ENCODE measurements at places on chromosomes 2 and 18.

DNA sequence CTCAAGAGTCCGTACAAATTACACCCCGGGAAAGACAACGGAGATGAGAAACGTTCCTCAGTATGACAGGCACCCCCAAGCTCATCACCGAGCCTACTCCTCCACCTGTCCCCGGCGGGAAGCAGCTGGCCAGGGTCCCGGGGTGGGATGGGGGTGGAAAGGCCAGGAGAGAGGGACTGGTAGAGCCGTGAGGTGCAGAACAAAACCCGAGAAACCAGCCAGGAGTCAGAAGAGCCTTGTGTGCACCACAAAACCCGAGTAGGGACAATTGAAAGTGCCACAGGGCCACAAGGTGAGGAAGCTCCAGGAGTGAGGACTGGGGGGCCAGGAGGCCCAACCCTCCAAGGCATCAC lies 75.5 kb upstream of the SALL3 start:
- DNase-seq = no peak

DNA sequence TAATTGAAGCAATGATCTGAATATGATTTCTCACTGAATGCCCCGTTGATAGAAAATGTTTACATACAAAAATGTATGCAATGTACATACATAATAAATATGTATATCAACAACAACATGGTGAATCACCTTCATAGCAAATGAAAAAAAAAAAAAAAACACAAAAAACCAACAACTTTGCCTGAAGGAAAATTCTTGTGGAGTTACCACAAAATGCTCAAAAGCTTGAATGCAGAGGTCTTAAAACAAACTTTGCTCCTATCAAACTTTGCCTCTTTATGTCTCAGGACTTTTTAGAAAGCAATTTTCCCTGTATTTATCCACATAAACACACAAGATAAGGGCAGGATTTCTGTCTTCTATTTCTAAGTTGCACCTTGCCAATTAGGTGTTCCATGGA lies 92.9 kb upstream of the SIX2 start:
- no peak for DNase-seq

DNA sequence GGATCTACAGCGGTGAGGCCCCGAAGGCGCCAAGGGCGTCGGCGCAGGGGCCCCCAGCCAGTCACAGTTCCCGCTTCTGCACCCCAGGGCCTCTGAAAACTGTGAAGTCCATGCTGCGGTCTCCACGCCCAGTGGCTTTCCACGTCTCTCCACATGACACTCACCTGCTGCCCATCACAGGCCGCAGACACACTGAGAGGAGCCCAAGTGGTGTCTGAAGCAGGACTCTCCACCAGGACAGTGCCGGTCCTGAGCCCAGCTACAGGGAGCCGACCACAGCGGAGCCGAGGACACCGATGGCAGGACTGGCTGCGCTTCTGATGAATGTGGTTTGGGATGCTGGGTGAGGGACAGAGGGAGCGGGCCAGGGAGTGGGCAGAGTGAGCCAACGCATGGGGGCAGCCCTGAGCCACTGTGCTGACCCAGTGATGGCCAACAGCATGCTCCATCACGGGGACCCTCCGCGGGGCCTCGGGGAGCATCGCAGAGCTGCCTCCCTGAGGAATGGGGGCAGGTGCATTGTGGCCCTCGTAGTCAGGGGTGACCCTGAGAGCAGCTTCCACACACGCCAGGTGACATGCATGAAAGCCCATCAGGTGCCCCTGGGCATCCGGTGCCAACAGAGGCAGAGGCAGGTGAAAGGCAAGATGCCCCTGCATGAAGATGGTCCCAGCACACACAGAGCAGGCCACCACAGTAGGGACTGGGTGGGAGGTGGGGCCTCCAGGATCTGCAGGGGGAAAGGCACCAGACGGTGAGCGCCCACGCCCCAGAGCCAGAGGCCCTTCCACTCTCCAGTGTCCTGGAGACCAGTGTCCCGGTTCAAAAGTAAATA lies 116.6 kb downstream of the HDAC4 start:
- no peak for DNase-seq

DNA sequence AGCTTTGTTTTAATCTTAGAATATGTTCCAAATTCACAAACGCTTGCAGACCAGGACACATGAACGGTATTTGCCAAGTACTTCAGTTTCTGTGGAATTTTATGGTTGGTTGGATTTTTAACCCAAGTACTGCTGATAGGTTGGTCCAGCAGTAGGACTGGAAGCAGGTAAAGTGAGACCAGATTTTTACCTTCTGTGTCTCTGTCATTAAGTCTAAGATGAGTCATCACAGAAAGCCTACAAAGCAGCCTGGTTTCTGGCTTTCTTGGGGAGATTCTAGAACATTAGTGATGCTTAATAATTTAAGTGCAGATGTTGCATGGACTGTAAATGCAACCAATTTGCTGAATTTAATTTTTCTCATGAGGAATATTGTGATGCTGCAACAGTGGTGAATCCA lies 100.5 kb downstream of the SCG2 start:
- no peak for DNase-seq

GRCh38 chr2:19881221-19881907 lies 20.4 kb downstream of the TTC32 start:
- DNase-seq = no peak

DNA sequence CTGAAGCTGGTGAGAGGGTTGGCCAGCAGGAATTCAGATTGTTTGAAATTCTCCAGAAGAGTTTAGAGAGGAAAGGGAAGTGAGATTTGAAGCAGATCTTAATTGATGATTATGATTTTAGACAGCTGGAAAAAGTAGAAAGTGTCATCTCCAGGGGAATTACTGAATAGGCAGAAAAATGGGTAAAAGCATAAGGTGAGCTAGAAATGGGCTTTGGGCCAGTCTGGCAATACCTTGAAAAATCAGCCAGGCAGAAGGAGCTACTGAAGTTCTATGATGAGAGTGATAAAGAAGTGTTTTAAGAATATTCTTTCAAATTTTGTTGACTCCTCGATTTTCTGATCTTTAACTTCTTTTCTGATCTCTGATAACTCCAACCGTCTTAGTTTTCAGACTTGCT lies 172.9 kb upstream of the CCDC150 start:
- DNase-seq = no peak

- no peak for DNase-seq
Measured at GRCh38 chr2:69917852-69918251, 2.9 kb downstream of the MXD1 start.

GRCh38 chr18:36333414-36333813 lies 35.9 kb downstream of the FHOD3 start:
- DNase-seq = no peak

GRCh38 chr2:138579556-138579955 lies 78.0 kb downstream of the SPOPL start:
- no peak for DNase-seq

DNA sequence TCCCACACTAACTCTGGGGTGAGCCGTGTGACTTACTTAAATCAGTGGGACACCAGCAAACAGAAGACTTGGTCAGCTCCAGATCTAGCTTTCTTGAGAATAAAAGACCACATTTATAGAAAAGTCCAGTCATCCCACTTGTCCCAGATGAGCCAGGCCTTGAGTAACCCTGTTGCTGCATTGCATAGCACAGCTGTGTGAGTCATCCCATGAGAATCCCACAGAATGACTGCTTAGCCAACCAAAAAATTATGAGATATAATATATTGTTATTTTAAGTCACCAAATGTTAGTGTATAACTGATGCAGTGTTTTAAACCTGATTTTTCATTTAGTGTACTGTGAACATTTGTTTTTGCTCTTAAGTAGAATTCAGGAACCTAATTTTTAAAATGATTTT lies 94.2 kb upstream of the FSHR start:
- DNase-seq = no peak

DNA sequence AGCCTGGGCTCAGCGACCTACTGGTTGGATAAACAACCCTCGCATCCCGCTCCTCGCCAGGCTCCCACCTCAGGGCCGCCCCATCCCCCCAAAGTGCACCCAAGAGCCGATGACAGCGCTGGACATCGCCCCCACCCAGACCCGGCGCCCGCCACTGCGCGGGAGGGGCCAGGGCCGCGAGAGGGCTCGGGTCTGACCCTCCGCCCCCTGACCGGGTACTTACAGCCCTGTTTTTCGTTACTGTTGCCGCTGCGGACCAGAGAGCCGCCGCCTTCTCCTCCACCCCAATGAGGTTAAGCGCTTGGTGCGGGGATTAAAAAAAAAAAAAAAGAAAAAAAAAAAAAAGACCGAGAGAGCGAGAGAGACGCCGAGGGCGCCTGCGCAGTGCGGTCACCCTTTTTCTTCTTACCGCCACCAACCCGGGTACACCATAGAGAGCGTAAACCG lies at the start of gene CLASP1:
Gene CLASP1, minus strand, starts transcription at position 314 of the 447 bp plus-strand sequence. CDS start 43,567 bp downstream, outside the sequence.
- peak; percentile 65 for DNase-seq

- no peak for DNase-seq
Measured at GRCh38 chr2:237483018-237483731, 3.9 kb upstream of the MLPH start.

DNA sequence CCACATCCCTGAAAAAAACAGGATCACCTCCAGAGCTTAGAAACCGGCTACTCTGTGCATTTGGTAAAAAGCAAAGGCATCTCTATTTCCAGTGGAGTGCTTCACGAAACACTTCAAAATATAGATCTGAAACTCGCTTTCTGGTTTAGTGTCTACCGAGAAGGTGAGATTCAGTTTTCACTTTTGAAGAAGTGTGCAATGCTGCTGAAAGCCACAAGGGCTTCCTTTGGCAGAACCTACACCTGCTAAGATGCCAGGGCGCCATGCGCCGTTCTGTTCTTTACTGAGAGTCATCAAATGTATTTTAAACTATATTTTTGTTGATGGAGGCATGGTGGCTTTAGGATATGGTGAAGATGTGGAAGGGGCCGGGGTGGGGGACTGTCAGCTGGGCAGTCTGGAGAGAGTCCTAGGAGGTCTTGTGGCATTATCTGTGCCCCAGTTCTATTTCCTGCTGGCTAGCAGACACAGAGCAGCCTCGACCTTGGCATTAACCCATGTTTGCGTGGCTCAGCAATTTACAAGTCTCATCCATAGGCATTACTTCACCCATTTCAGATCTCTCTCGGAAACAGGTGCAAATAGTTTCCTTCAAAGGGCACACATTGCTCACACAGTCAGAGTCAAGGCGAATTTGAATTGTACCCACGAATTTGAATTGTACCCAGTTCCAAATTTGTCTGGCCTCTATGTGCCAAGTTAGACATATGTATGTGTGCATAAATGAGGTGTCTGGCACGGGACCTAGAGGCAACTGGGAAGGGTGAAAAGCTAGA lies 46.7 kb upstream of the KCNF1 start:
- DNase-seq = peak; percentile 22

GRCh38 chr2:53949457-53949856 lies 21.3 kb downstream of the PSME4 start:
- DNase-seq = no peak
